SJCRH30 (cell line): ENCODE measurements at places on chromosomes 7 and 10. TPM values are rescaled to one million over a fixed set of nuclear protein-coding genes. Genes with fewer than 3 reads are reported as not detected.

TYSND1 gene
- total RNA-seq: 5.8 and 6.4 TPM in 2 replicates

GNA12 gene
- total RNA-seq: 18.1 and 19.3 TPM in 2 replicates

GBX1 gene
- 0.48 and 0.95 TPM in 2 replicates for total RNA-seq

HIBADH gene
- 37.8 and 41.6 TPM in 2 replicates for total RNA-seq

DNAAF5 gene
- 18.4 and 19.4 TPM in 2 replicates for total RNA-seq

ATOH7 gene
- total RNA-seq: 0.13 TPM in 1 of 2 replicates, not detected in the other

TAS2R3 gene
- total RNA-seq: 0.24 and 0.38 TPM in 2 replicates

TMEM229A gene
- total RNA-seq: not detected in 2 replicates

DGKB gene
- 0.08 and 0.61 TPM in 2 replicates for total RNA-seq

VGF gene
- 0.10 and 0.18 TPM in 2 replicates for total RNA-seq

FEZF1 gene
- total RNA-seq: not detected in 2 replicates

DNA2 gene
- 38.3 and 45.5 TPM in 2 replicates for total RNA-seq

GPR37 gene
- total RNA-seq: 0.30 and 0.56 TPM in 2 replicates
